ENCODE measurements at places on chromosomes 12 and 14. TPM values are rescaled to one million over a fixed set of nuclear protein-coding genes. Genes with fewer than 3 reads are reported as not detected.

DNA sequence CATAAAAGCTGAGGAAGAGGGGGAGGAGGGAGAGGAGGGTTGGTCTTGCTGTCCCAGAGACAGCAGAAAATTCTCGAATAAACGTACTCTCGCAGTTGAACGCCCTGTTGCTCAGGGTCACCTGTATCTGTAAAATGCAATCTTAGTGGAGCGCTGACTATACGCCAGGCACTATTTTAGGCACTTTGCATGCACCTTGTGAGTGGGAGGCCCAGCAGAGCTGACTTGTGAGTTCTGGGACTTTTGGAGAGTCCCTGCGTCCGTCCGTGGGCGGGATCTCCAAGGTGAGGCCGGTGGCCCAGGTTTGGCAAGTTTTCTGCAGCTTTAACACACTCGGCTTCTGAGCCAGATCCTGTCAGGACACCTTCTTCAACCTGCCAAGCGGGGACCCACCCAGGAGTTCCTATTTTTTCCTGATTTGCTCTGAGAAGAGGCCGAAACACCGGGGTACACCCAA lies 32.5 kb upstream of the PLEKHG6 start:
- no peak for DNase-seq

DNA sequence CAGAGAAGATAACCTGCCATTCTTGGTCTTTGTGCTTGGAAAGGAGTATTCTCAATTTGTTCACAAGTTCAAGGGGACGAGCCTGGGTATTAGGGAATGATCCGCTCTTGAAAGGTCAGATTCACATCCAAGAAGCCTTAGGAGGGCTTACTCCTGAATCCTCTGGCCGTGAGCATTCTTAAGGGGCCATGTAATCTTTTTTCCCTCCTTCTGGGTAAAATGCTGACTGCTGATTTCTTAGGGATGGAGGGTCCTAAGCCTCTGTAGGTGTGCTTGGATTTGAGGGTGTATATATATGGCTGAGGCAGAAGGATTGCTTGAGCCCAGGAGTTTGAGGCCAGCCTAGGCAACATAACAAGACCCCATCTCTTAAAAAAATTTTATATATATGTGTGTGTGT lies 149.1 kb downstream of the TSPAN9 start:
- no peak for DNase-seq

DNA sequence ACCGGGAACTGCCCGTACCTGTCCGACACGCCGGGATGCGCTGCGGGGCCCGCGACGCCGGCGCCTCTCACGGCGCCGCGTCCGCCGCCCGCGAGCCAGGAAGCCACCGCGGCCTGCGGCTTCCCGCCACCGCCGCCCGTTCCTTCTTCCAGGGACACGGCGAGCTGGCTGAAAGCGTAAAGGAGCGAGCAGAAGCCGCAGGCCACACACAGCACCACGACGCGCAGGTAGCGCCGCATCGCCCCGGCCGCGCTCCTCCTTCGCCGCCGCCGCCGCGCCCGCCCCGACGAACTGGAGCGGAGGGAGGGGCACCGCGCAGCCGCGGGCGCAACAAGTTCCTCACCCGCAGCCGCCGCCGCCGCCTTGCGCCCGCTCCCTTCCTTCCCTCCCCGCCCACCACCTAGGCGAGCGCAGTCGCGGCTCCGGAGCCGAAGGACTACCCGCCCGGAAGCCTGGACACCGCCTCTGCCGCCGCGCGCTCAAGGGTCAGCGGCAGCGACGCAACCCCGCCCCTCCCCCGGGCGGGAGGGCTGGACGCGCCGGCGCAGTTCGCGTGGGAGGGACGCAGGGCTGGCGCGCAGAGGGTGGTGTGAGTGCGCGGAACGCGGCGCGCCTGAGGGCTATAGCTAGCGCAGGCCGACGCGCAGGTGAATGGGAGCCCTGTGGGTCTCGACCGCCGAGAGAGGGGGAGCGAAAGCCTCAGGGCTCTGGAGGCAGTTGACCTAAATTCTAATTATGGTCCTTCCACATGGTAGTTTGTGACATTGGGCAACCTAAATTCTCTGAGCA lies at the start of gene GXYLT1:
TSS of gene GXYLT1 (minus strand) at position 467 of the 789 bp plus-strand sequence. CDS start at position 239, 228 bp downstream.
- peak; percentile 75 for DNase-seq

GRCh38 chr12:7441216-7441615 lies 2.7 kb downstream of the CD163L1 start:
- no peak for DNase-seq

The NEUROD4 gene
- polyA plus RNA-seq: not detected

The CLEC4D gene
- polyA plus RNA-seq: 0.31 TPM

The KRT73 gene
- not detected for polyA plus RNA-seq
